GM19239 (cell line): ENCODE measurements at places on chromosomes 7 and 10.

GRCh38 chr10:13990946-13991345 is 339.8 kb downstream of the FRMD4A start:
- no peak for DNase-seq

DNA sequence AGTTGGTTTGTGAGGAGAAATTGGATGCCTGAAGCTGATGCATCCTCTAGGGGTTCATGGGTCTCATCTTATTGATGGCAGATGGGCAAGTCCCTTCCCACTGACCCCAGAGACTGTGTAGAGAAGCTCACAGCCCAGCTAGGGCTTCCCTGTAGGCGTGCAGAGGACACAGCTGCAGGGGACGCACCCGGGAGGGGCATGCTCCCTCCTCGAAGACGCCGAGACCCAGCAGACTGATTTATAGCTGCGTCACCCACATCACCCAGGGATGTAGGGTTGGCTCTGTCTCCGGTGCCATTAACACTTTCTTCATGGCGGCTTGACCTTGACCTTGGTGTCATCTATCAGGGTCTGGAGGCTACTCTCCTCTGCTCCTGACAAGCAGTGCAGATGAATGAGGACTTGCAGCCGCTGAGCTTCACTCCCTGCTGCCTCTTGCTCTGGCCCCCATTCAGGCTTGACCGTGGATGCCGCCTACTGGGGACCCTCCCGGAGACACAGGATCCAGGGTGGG is 549.7 kb downstream of the TCERG1L start:
- DNase-seq: no peak

DNA sequence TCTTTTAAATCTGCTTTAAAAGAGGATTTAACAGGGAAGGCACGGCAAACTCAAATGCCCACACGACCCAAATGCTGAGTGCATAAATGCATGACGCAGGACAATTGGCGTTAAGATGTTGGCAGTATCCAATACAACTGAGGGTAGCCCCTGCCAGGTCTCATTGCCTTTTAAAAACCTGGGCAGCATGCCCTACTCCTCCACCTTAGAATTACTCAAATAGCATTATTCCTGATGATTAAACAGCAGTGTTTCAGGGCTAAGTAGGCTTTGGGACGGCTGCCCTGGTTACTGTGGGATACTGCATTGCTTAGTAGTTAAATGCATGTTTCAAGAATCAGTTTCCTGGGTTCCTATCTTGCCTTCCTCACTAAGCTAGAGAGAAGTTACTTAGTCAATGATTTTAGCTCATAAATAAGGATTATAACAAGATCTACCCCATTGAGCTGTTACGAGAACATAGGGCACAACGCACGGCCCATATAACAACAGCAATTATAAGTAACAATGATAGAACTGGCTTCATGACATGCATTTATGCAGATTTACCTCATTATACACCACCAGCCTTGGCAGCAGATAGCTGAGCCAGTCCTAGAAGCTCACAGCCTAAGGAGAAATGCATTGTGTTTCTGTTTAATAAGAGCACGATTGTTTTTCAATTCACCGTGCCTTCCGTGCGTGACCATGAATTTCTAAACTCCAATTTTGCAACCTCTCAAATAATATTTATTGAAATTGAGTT is 7.9 kb downstream of the TUBAL3 start:
- no peak for DNase-seq

GRCh38 chr7:127733986-127734385 is 82.0 kb downstream of the SND1 start:
- no peak for DNase-seq

DNA sequence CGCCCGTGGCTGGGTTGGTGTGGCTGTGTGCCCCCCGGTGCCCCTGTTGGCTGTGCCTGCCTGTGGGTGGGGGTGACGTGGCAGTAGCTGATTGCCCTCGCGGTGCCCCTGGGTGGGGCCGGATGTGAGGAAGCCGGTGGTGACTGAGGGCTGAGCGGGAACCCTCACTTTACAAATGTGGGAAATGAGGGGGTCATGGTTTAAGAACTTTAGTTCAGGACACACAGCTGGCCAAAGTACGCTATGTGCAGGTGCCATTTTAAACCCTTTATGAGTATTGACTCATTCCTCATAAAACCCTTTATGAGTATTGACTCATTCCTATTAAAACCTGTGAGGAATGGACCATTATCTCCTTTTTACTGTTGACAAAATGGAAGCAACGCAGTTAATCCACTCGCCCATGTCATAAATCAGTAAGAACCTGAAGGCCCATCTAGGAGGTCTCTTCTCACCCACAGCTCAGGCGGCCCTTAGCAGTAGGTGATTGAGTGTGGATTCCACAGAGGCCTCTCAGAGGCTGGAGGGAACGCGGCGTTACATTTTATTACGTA is 290.1 kb upstream of the COBL start:
- DNase-seq: no peak
